ENCODE measurements at places on chromosomes 16 and 17.
A peak's percentile ranks its signal among the peaks of the same experiment; 100 is the strongest.

- no peak for DNase-seq
Measured at GRCh38 chr16:5058476-5058875, 7.3 kb downstream of the C16orf89 start.

GRCh38 chr17:5516060-5516792 is 29.9 kb downstream of the MIS12 start:
- DNase-seq: no peak

DNA sequence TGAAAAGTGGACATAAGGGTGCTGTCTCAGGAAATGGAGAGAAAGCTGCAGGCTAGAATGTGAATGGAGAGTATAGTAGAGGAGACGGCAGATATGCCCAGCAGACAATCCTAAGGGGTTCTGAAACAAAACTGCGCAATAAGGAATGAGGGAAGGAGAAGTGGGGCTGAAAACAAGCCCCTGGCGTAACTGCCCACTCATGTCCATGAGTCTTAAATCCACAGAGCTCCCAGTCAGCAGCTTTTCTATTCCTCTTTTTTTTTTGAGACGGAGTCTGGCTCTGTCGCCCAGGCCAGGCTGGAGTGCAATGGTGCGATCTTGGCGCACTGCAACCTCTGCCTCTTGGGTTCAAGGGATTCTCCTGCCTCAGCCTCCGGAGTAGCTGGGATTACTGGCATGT is 5.9 kb downstream of the STRADA start:
- DNase-seq: no peak

- DNase-seq: no peak
Measured at GRCh38 chr17:57755480-57756070, 10.5 kb upstream of the CCDC182 start.

GRCh38 chr16:31074814-31075183 is 577 bp downstream of the ZNF646 start:
- DNase-seq: no peak

DNA sequence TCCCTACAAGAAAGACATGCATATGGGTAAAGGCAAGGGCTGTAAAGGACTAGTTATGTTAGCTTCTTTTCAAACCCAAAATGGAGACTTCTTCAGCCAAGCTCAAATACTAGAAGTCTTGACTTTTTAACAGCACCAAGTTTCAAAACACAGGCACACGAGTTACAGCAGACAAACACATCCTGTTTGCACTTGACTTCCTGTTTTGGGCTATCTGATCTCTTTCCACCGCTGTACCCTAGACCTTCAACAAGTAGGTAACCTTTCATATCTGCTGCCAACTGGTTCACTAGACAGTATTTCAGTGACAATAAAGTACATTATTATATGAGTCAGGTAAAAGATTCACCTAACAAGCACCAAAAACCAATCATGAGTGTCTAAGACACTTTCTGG is 12.3 kb downstream of the RFFL start:
- DNase-seq: peak; percentile 84

DNA sequence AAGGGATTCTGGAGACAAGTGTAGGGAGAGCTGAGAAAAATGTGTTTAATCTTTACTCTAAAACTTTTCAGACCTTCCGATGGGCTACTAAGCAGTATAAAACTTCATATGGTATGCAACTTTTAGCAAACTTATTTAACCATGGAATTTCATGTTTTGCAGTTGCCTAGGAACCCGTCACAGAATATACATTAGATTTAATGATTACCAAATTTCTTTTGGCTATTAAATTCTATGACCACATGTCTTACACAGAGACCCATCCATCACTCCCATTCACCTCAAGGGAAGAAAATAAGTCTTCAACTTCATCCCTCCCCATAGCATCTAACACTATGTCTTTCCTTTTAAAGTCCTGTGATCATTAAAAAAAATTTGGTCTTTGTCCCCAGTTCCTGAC is 54.9 kb downstream of the HS3ST3A1 start:
- DNase-seq: no peak

DNA sequence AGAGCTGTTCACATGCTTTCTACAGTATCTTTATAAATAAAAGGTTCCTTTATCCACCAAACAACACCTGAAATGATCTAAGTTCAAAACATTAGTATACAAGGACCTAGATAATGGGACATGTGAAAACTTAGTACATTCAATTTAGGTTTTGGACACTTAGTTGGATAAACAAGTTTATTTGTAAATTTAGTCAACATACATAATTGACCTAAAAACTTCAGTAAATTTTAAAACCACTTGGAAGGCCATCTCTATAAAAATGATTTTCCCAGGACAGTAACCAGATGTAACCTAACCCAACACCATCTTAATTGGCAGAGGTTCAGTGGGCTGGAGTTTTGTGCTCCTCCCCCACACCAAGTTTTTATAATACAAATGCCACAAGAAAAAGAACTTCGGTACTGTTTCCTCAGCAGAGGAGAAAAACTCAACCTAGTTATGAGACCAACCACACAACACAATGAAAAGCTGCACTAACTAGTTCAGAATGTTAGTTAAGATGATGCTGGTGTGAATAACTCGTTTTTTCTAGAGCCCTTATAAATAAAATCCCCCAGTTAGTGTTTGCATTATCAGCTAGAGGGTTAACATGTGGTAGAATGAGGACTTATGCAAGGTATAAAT is 7.2 kb upstream of the UNK start:
- DNase-seq: no peak

DNA sequence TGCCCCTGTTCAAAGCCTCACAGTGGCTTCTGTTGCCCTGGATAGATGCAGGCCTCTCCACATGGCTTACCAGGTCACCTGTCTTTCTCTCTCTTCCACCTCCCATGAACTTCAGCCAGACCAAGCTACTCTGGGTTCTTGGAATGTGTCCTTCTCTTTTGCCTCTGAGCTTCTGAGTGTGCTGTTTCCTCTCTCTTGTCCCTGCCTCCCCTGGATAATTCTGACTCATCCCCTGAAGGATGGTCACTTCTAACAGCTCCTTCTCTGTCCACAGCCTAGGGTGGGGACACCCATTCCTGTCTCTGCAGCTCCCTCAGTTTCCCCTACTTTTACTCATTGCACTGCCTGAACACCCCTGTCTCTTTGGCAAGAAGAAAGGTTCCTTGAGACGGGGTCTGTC is 2.9 kb downstream of the GUCY2D start:
- no peak for DNase-seq

- no peak for DNase-seq
Measured at GRCh38 chr16:75234856-75235696, 16.3 kb downstream of the CTRB1 start.

DNA sequence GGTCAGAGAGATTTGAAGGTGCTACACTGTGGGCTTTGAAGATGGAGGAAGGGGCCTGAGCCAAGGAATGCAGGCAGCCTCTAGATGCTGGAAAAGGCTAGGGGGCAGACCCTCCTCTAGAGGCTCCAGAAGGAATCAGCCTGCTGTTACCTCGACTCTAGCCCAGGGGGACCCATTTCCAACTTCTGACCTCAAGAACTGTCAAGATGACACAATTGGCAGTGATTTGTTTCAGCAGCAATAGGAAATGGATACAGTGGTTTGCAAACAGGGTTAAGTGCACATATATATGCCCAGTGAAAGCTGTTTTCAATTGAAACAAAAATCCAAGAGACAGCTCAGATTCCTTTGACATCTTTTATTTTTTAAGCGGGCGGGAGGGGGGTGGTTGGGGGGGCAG is 3.7 kb upstream of the ZDHHC1 start:
- DNase-seq: no peak

GRCh38 chr17:29146369-29146972 is 33.7 kb downstream of the MYO18A start:
- DNase-seq: no peak

DNA sequence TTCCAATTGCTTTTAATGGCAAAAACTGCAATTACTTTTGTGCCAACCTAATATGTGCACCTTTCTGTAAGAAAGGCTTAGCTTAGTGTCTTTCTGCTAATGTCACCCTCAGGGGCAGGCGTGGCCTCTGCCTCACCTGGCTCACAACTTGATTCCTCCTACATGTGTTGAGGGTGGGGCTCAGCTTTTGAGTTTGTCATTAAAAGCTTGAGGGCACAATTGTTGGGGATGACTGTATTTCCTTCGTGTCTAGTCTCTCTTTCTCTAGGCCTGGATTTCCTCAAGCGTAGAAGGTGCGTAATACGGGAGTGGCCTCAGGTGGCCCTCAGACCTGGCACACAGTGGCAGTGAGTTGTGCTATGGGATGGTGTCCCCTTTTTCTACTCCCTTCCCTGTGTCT is 94.4 kb downstream of the CLEC16A start:
- DNase-seq: no peak

DNA sequence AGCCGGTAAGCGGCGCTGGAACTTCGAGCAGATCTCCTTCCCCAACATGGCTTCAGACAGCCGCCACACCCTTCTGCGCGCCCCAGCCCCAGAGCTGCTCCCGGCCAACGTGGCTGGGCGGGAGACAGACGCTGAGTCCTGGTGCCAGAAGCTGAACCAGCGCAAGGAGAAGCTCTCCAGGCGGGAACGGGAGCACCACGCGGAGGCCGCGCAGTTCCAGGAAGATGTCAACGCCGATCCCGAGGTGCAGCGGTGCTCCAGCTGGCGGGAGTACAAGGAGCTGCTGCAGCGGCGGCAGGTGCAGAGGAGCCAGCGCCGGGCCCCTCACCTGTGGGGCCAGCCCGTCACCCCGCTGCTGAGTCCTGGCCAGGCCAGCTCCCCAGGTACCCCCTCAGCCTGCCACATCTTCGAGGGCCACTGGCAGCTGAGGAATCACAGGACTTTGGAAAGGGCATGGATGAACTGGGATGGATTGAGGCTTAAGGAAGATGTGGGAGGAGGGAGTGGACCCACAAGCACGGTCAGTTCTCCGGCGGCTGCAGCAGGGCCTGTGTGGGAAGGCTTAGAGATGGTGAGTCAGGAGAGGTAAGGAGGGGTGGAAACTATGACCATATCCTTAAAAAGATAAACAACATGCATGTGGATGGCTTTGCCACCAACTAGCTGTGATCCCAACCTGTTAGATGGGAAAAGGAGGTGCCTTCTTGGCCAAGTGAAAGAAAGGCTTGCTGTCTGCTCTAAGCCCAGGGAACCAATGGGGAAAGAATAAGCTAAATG is 3.4 kb upstream of the LLGL2 start:
- no peak for DNase-seq

- DNase-seq: no peak
Measured at GRCh38 chr16:66045626-66046025, 320.9 kb upstream of the CDH5 start.

- DNase-seq: no peak
Measured at GRCh38 chr16:97822-98221, 19.8 kb downstream of the MPG start.

GRCh38 chr17:17356931-17357270 is 53.7 kb downstream of the NT5M start:
- no peak for DNase-seq

- no peak for DNase-seq
Measured at GRCh38 chr16:86393907-86394626, 116.3 kb upstream of the FOXF1 start.

DNA sequence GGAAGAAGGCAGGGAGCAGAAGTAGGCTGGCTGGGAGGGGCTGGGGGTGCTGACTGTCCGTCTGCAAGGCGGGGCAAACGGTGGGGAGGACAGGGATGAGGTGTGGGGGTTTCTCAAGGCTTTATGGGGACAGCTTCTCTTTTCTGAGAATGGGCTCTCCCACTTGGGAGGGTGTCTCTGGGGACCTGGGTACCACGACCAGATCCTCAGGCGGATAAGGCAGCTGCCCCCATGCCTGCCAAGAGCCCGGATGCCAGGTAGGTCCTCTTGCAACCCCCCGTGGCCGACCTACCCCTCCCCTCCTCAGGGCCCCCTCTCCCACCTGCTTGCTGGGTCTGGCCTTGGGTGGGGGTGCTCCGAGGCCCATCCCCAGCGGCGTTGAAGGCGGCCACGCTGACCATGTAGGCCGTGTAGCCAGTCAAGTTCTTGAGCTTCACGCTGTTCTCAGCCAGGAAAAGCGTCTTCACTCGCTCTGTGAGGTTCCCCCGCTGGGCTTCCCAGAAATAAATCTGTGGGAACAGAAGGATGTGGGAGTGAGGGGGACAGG is 56.4 kb upstream of the CDC42EP4 start:
- no peak for DNase-seq

DNA sequence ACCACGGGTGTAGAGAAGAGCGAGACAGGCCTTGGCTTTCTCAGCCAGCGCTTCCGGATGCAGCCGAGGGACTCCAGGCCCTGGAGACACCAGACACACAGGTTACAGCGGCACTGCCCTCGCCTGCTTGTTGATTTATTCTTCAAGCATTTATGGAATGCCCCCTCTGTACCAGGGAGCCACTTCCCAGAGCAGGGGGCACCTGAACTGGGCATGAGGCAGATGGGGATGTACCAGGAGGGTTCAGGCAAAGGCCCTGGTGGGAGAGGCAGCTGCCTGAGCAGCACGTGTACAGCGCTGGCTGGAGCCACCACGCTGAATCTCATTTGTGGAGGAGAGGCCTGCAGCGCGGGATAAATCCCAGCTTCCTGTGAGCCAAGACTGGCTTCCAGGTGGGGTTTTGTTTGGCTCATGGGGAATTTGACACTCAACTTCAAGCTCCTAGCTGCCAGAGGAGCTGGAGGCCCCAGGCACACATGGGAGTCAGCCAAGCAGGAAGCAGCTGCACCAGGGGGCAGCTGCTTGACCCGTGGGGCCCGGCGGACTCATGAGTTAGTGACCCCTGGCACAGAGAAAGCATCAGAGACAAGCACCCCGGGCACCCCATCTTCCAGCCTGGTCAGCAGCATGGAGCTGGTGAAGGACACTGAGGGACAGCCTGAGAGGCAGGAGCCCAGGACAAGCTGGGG is 59.7 kb downstream of the IL21R start:
- DNase-seq: no peak

GRCh38 chr17:27573548-27573947 is 57.4 kb upstream of the LGALS9 start:
- DNase-seq: no peak

- DNase-seq: no peak
Measured at GRCh38 chr17:62625184-62625869, 2.1 kb upstream of the MRC2 start.

DNA sequence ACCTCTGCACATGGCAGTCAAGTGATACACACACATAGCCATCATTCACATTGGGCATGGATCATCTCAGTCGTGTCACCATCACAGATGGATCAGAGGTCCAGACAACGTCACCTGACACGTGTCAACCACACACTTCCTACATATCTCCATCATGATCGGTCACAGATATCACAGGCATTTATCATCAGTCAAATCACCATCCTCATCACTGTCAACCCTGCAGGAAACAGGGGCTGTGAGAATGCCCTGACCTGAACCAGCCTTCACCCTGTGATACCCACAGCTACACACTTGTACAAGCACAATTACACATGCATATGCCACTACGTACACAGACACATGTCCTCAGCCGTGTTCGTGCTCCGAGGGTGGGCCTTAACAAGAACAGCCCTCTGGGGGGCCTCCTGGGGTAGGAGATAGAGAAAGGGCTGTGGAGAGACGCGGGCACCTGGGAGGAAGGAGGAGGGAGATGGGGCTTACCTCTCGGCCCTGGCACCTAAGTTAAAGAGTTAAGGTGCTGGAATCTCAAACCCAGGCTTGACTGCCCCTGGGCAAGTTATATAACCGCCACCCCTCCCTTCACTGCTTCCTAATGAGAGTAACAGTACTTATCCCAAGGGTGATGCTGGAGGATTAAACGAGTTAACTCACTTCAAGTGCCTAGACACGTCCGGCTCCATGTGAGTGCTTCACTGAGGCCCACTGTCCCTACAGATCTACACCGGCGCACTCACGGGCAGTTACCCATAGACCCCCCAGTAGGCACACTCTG is 1.1 kb downstream of the SLC12A4 start:
- DNase-seq: no peak

GRCh38 chr17:16428098-16428882 is 12.9 kb downstream of the TRPV2 start:
- no peak for DNase-seq
